ENCODE measurements at places on chromosomes 16 and 17. TPM values are rescaled to one million over a fixed set of nuclear protein-coding genes. Genes with fewer than 3 reads are reported as not detected.

Gene ABCC11
- total RNA-seq: not detected

Gene METTL23
- total RNA-seq: 43.2 TPM

Gene COPS3
- total RNA-seq: 134 TPM

Gene ZFHX3
- total RNA-seq: 1.0 TPM

Gene CRYBA1
- total RNA-seq: not detected

Gene SPNS2
- total RNA-seq: 2.3 TPM

Gene GPR142
- not detected for total RNA-seq

Gene ARHGAP44
- total RNA-seq: 10.1 TPM

Gene SOX9
- total RNA-seq: 4.4 TPM

Gene RAMP2
- 8.8 TPM for total RNA-seq

Gene NGFR
- total RNA-seq: 6.8 TPM

Gene PRSS22
- total RNA-seq: 2.0 TPM

Gene TNK1
- total RNA-seq: 15.0 TPM

Gene HOXB1
- not detected for total RNA-seq

Gene STARD3
- total RNA-seq: 53.3 TPM

Gene CEP295NL
- total RNA-seq: 0.62 TPM

Gene BRICD5
- total RNA-seq: 5.3 TPM

Gene CLDN7
- 117 TPM for total RNA-seq

Gene MYH8
- total RNA-seq: not detected

Gene ZSWIM7
- 17.5 TPM for total RNA-seq

Gene GFAP
- 4.0 TPM for total RNA-seq

Gene HLF
- total RNA-seq: 0.35 TPM

Gene MYH2
- 27.7 TPM for total RNA-seq

Gene CDH5
- total RNA-seq: not detected

Gene TBC1D26
- 0.23 TPM for total RNA-seq

Gene ZMYND15
- total RNA-seq: not detected

Gene TBC1D28
- total RNA-seq: not detected

Gene OTOP3
- not detected for total RNA-seq

Gene KRT23
- total RNA-seq: not detected

Gene GAST
- total RNA-seq: not detected

Gene TPSD1
- total RNA-seq: not detected

Gene GPR139
- 1.8 TPM for total RNA-seq

Gene SLC5A11
- total RNA-seq: 0.07 TPM

Gene TBC1D3G
- total RNA-seq: not detected

Gene MYH1
- total RNA-seq: not detected

Gene EIF3CL
- 323 TPM for total RNA-seq

Gene KRT9
- total RNA-seq: not detected

Gene CTRB2
- total RNA-seq: not detected
